ENCODE measurements at places on chromosomes 13 and 19. TPM values are rescaled to one million over a fixed set of nuclear protein-coding genes. Genes with fewer than 3 reads are reported as not detected.
A peak's percentile ranks its signal among the peaks of the same experiment; 100 is the strongest.

GRCh38 chr19:54439174-54439851 is 9.7 kb upstream of the LENG8 start:
- no peak for DNase-seq

GRCh38 chr19:51002089-51002532 is 707 bp upstream of the KLK8 start:
- no peak for DNase-seq

DNA sequence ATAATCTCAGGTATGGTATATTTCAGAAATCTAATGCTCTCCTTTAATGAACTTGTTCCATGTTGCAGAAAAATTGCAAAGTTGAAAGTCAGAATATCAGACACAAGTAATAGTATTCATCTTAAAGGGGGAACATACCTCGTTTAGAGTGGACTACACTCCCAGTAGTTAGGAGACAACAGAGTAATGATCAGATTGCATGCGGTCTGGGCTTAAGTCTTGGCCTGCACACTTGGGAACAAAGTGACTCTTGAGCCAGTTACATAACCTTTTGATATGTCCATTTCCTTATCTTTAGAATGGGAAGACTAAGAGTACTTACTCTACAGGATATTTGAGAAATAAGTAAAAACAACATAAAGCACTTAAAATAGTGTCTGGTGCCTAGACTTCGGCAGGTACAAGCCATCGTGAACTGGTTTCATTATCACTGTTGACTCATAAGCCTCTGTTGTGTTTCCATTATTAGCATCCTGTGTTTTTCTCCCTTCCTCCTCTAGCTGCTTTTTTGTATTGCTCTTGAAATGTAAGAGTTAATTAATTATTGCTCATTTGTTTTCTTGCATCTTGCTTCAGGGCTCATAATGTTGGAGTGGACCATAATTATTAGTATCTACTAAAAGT is 53.0 kb downstream of the DPY19L3 start:
- DNase-seq, result no peak

DNA sequence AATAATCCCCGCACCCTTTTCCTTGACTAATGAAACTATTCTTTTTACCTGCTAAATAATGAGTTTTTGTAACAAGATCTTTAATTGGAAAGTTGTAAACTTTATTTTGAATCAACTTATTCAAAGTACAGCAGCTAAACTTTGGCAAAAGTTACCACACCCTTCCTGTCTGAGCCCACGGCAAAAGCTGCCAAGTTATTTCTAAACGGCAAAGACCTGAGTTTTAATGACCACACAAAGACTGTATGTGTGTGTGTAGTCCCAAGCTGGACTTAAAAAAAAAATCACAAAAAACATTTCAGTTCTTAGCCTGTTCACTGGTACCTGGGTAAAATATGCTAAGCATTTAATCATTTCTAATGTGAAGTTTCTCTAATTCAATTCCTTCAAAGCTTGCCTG is 60.7 kb downstream of the ZAR1L start:
- no peak for DNase-seq

- peak; percentile 10 for DNase-seq
Measured at GRCh38 chr13:113785051-113786010, 26.3 kb downstream of the TMEM255B start.

GRCh38 chr13:32496599-32497160 is 41.9 kb downstream of the N4BP2L2 start:
- no peak for DNase-seq

DNA sequence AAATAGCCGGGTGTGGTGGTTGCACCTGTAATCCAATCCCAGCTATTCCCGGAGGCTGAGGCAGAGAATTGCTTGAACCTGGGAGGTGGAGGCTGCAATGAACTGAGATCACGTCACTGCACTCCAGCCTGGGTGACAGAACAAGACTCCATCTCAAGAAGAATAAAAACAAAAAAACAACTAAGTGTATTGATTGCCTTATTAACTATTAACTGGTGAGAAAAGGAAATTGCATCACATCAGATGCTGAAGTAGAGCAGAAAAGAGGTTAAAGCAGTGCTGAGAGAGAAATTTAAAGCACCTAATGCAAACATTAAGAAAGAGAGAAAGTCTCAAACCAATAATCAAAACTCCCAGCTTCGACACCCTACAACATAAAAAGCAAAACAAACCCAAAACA is 38.3 kb downstream of the KPNA3 start:
- no peak for DNase-seq

- DNase-seq, result no peak
Measured at GRCh38 chr13:25977216-25977615, 74.6 kb downstream of the SHISA2 start.

- no peak for DNase-seq
Measured at GRCh38 chr13:41383386-41383785, 72.3 kb downstream of the NAA16 start.

DNA sequence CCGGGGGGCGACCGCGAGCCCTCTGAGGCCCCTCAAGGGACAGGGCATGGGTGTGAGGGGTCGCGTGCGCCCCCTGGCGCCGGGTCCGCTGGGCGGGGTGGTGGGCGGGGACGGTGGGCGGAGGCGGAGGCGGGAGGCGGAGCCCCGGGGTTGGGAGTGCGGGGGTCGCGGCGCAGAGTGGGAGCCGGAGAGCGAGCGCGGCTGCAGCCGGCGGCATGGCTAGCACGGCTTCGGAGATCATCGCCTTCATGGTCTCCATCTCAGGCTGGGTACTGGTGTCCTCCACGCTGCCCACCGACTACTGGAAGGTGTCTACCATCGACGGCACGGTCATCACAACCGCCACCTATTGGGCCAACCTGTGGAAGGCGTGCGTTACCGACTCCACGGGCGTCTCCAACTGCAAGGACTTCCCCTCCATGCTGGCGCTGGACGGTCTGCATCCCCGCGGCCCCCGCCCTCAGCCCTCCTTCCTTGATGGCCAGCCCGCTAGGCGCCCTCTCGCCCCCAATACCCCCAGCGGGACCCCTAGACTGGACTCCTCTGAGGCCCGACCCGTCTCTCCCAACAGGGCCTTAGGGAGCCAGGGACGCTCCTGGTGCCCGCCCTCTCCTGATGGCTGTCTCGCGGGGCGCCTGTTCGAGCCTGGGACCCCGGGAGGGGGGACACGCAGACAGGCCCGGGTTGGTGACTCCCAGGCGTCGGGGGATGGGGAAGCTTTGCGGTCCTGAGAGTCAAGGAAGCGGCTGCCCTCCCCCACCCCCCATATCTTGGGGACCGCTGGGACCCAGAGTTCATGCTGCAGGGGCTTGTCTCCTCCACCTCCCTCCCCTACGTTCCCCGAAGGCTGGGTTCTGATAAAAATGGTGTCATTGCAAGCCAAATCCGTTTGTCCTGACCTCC is at the start of gene CLDN10:
Gene CLDN10 (plus strand): TSS at position 182 of the 903 bp plus-strand sequence. CDS start 34 bp downstream, at position 216.
- DNase-seq, result no peak

DNA sequence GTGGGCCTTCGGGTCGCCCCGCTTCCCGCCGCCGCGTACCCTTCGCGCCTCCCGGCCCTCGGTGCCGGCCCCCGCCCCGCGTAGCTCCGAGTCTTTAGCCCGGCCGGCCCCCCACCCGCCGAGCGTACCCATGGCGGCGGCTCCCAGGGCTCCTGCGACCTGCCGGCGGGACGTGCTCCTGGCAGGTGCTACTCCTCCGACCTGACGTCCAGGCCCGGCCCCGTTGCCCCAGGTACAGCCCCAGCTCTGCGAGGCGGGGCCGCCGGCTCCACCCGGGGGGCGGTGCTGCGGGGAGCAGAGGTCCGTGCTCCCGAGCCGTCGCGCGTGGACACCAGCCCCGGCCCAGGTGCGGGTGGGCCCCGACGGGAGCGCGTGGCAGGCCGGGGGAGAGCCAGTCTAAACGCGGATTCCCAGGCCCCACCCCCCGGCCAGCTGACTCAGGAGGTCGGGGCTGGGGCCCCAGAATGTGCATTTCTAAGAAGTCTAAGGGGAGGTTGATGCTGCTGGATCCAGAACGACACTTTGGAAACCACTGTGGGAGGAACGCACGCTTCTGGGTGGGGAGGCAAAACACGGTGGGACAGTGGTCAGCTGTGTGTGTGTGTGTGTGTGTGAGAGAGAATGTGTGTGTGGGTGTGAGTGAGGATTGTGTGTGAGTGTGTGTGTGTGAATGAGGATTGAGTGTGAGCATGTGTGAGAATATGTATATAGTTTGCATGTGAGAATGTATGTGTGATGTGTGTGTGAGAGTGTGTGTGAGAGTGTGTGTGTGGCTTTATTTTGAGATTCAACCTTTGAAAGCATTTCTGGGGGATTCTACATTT is at the start of gene SLC15A1:
Gene SLC15A1 (minus strand): TSS at position 206 of the 824 bp plus-strand sequence. CDS start 74 bp downstream, at position 132.
- peak; percentile 62 for DNase-seq

DNA sequence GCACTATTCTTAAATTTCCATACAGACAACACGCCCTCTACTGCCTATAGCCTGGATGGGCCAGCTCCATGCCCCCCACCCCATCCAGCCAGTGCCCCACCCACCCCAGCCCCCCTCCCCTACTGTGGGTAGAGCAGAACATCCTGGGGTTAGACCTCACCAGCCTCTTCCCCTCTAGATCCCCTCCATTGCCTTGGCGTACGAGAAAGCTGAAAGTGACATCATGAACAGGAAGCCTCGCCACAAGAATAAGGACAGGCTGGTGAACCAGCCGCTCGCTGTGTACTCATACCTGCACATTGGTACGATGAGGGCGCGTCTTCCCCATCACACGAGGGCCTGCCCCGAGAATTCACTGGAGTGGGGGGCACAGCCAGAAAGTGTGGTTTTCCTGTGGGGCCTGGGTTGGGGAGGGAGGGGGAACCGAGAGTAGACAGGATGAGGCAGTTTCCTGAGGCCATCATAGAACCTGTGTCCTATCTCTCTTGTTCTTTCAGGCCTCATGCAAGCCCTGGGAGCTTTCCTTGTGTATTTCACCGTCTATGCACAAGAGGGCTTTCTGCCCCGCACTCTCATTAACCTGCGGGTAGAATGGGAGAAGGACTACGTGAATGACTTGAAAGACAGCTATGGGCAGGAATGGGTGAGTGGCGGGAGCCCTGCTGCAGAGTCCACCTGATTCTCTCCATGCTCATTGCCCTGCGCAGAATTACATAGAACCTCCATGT is 29.1 kb downstream of the ATP12A start:
- DNase-seq, result no peak

- no peak for DNase-seq
Measured at GRCh38 chr19:46622118-46622446, 2.8 kb downstream of the PTGIR start.

DNA sequence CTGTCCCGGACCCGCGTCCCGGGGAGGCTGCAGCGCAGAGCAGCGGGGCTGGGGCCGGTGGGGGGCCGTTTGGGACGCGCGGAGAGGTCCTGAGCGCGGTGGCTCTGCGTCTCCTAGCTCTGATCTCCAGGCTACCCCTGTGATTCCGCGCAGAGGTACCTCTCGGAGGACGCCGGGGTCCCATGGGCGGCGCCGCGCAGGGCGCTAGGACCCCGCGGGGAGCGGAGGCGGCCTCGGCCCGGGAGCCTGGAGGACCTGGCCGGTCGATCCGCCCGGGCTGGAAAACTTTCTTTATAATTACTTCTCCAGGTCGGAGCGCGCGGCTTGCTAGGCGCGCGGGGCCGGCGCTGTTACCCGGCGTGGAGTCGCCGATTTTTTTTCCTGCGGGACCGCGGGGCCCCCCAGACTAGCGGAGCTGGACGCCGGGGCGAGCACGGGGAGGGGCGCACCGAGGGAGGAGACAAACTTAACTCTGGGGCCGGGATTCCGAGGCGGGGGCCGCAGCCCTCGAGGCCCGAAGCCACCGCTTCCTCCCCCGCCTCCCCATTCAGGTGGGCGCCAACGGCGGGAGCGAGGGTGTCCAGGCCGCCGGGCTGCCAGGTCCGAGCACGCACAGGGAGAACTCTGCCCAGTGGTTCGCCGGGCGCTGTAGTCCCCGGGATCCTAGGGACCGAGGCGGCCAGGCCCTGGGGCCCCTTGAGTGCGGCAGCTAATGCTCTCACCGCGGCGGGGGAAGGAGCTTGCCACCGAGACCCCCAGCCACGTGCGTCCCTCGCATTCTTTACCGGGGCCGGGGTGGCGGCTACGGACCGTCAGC is 848 bp upstream of the CEBPA start:
- DNase-seq, result peak; percentile 66

DNA sequence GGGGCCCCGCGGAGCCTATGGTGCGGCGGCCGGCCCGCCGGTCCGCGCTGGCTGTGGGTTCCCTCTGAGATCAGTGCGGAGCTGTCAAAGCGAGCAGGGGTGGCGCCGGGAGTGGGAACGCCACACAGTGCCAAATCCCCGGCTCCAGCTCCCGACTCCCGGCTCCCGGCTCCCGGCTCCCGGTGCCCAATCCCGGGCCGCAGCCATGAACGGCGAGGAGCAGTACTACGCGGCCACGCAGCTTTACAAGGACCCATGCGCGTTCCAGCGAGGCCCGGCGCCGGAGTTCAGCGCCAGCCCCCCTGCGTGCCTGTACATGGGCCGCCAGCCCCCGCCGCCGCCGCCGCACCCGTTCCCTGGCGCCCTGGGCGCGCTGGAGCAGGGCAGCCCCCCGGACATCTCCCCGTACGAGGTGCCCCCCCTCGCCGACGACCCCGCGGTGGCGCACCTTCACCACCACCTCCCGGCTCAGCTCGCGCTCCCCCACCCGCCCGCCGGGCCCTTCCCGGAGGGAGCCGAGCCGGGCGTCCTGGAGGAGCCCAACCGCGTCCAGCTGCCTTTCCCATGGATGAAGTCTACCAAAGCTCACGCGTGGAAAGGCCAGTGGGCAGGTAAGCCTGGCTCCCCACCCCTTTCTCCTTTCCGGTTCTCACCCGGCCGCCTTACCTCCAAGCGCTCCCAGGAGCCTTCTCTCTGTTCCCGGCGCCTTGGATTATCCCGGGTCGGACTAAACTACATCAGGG is at the start of gene PDX1:
Gene PDX1 (plus strand): TSS at position 67 of the 743 bp plus-strand sequence. CDS start 139 bp downstream, at position 206.
- DNase-seq, result peak; percentile 74

GRCh38 chr19:5891938-5892771 is 11.4 kb downstream of the NDUFA11 start:
- DNase-seq, result peak; percentile 70

DNA sequence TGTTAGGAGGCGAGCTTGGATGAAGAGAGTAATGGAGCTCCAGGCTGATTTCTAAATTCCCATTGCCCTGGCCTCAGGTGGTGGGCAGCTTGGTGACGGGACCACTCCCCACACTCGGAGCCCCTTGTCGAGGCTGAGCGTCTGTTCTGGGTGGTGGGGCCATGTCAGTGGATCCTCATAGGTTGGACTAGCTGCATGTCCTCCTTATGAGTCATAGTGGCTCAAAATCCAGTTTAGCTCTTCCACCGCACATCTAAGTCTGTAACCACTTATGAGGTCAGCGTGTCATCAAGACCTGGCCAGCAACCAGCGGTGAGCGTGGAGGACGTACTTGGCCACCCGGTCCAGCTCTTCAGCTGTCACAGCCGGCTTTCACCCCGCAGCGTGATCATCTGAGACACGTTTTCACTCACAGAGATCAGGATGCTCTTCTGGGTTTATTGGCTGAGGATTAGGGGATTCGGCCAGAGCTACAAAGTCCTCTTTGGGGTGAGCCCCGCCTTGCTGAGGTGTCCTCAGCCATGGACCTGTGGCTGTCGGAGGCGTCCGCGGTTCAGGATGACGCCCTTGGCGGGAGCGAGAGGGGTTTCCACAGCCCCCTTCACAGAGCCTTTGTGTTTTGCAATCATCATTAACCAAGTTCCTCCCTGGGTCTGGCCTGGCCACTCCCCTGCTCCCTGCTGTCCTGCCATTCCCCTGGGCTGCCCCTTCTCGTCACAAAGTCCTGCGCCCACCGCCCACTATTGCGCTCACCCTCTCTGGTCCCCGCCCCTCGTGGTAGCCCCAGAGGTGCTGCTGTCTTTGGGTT is 41.9 kb downstream of the ADPRHL1 start:
- DNase-seq, result peak; percentile 55

- no peak for DNase-seq
Measured at GRCh38 chr13:41563984-41564365, 106.6 kb downstream of the RGCC start.

Gene ATF5
- 25.0 TPM for total RNA-seq

Gene KLK6
- total RNA-seq, result not detected

Gene GNA15
- 6.2 TPM for total RNA-seq

Gene CCNA1
- not detected for total RNA-seq

Gene SIGLEC12
- total RNA-seq, result not detected

Gene ZNF865
- total RNA-seq, result 13.2 TPM

Gene ZNF154
- total RNA-seq, result 1.5 TPM

Gene ERICH4
- total RNA-seq, result not detected

Data from mucosa of descending colon (tissue), 3 donors.